ENCODE measurements at places on chromosomes 1 and 21.

- DNase-seq = no peak
These were observed 52.4 kb downstream of the SLC45A1 start for GRCh38 chr1:8370046-8370881.

DNA sequence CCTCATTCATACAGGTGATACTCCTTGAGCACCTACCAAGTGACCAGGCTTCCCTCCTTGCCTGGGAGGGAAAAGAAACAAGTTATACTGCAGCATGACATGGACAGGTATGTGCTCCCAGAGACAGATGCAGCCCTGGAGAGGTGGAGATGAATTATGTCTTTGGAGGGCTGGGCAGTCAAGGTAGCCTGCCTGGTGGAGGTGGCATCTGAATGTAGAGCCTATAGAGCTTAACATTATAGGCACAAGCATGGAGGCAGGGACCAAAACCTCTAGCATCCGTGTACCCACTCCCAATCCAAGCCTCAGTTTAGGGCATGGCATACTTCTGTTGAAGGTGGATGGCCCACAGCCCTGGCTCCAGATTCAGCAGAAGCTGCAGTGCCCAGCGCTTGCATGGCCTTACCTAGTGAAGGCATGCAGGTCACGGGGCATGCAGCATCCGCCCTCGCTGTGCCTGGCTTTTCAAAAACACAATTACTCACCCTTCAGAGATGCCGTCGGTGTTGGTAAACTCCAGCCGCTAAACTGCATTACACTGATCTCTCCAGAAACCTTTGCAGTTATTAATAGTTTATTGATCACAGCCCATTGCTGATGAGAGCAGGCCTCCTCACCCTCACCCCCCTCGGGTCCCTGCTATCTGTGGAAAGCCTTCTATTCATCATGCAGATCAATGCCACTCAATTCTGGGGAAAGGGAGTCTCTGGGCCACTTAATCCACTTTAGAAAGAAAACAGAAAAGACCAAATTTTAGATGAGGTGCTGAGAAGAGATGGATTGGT, 151.1 kb upstream of the KLHDC7A start:
- no peak for DNase-seq

GRCh38 chr1:45926330-45926729, 122.9 kb downstream of the MAST2 start:
- DNase-seq = no peak

- no peak for DNase-seq
These were observed 36.4 kb downstream of the ZNF697 start for GRCh38 chr1:119611701-119612113.

GRCh38 chr1:178376008-178376407, 120.8 kb downstream of the CLEC20A start:
- DNase-seq = no peak

- no peak for DNase-seq
These were observed 32.9 kb downstream of the COL11A1 start for GRCh38 chr1:103075316-103076000.

- DNase-seq = no peak
These were observed 157.8 kb downstream of the VPS13D start for GRCh38 chr1:12387641-12388040.

- DNase-seq = no peak
These were observed 4.0 kb upstream of the GJC2 start for GRCh38 chr1:228145463-228146416.

DNA sequence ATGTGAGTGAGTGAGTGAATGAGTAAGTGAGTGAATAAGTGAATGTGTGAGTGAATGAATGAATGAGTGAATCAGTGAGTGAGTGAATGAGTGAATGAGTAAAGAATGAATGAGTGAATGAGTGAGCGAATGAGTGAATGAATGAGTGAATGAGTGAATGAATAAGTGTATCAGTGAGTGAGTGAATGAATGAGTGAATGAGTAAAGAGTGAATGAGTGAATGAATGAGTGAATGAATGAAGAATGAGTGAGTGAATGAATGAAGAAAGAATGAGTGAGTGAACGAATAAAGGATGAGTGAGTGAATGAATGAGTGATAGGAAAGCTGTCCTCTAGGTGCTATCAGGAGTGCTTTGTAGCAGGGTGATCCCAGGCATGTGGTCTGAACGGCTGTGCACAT, 35.7 kb downstream of the CFAP74 start:
- DNase-seq = no peak

GRCh38 chr1:8377271-8377981, 59.5 kb downstream of the SLC45A1 start:
- no peak for DNase-seq

DNA sequence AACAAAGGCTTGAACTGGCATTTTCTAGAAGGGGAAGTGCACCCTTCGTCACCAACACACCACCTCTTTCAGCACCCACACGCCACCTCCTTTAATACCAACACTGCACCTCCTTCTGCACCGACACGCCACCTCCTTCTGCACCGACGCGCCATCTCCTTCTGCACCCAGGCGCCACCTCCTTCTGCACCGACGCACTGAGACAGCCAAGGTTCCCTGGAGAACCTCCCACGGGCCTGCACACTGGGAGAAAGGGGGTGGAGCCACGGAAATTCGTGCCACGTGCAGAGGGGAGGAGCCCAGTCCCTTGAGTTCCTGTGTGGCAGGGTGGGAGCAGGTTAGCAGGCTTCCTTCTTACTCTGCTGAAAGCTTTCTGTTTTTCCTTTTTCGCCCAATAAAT, 327.9 kb upstream of the C1orf174 start:
- DNase-seq = no peak
